NCI-H1048 (cell line): ENCODE measurements at places on chromosomes 11 and 22.

GRCh38 chr11:34068111-34068510 is 16.6 kb downstream of the CAPRIN1 start:
- no peak for DNase-seq

DNA sequence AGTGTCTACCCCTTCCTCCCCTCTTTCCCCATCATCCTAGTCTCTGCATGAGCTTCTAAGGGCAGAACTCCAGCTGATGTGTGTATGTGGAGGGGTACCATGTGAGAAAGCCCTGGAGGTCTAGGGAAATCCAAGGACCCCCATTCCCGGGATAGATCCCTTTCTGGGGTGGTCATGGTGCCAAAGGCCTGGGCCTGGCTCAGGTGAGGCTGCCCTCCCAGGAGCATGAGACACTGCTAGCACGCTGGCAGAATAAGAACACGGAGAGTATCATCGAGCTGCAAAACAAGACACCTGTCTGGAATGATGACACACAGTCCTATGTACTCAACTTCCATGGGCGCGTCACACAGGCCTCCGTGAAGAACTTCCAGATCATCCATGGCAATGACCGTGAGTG is 19.6 kb downstream of the TUB start:
- no peak for DNase-seq

DNA sequence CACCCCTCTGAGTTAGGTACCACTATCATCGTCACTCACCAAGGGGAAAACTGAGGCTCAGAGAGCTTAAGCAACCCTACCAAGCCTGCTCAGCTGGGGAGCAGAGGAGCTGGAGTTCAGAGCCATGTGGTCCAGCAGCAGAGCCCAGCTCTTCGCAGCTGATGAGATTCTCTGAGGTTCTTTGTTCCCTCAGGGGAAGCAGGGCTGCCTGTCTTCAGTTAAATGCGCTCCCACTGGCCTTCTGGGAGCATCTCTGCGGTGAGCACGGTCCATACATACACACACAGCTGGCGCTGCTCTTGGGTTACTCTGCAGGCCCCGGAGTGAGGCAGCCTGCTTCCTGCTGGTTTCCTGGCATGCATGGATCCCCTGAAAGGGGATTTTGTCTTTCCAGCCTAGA is 5.2 kb upstream of the PTGDR2 start:
- DNase-seq: no peak

GRCh38 chr22:35600476-35600875 is 16.7 kb downstream of the MB start:
- DNase-seq: no peak

DNA sequence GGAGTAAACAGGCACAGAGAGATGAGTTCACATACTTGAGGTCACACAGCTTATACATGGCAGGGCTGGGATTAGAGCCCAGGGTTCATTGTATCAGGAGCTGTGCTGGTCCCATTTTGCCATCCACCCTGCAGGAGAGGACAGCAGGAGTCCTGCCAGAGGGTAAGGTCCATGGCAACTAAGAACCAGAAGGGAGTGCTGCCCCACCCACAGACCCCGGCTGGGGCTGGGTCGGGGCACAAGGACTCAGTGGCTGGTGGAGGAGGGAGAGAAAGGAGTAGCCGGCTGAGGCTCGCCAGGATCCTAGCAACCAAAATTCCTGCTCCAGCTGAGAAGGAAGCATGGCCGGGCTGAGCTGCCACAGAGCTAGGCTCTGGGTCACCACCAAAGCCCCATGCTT is 25.9 kb upstream of the TP53I11 start:
- no peak for DNase-seq

DNA sequence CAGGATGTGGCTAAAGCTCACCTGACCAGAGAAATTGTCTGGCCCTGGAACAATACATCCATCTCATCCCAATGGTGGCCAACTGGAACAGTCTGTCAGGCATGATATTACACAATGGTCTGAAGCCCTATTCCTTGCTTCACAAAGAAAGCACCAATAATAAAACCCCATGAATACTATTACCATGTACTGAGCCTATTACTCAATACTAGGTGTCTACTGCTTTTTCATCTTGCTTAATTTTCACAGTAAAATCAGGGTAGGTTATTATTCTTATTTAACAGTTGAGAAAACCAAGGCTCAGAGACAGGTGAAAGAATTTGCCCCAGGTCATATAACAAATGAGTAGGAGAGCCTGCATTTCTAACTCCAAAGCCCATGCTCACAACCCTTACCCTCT is 68.9 kb upstream of the CAPRIN1 start:
- DNase-seq: no peak

GRCh38 chr11:79919350-79919749 is 478.5 kb upstream of the TENM4 start:
- DNase-seq: no peak

- DNase-seq: no peak
These were observed 34.1 kb downstream of the ARAP1 start for GRCh38 chr11:72718101-72718501.

- no peak for DNase-seq
These were observed 36.8 kb downstream of the IL18 start for GRCh38 chr11:112127056-112127455.

DNA sequence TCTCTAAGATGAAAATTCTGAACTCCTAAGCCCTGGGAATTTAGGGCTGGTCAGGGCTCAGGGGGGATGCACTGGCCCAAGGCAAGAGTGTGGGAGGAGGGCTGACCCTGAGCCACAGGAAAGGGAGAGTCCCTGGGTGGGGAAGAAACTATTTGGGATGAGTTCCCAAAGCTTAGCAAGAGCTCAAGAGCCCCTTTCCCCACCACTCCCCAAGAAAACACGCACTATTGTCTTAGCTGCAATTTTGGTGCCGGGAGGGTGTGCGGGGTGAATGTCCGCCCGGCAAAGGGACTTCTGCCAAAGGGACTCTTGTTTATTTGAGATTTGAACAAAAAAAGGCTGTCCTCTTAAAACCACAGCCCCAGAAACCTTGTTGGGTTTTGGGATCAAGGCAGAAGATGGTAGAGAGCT is 37.0 kb downstream of the KIAA1671 start:
- no peak for DNase-seq

DNA sequence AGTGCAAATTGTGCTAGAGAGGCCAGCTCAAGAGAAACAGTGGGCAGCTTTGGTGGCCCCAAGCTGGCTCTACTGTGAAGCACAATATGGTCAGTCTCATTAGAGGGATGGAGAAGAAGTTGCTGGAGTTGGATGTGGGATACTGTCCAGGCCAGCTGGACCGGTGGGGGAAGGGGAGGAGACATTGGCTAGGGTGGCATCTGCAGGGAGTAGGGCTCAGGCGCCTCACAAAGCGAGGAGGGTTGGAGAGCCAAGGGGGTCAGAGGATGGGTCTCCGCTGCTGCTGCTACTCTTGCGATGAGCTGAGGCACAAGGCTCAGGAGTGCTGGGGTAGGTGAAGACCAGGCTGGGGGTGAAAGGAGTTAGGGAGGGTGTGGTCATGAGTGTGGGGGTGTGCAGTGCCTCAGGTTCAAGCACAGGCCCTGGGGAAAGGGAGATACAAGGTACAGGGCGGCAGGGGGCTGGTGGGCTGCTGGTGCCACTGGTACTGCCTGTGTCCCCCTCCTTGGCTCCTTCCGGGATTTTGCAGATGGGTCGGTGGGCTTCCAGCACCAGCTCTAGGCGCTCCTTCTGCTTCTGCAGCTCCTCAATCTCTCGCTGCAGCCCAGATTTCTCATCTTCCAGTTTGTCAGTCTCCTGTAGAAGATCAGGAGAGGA is 2.3 kb downstream of the CCDC85B start:
- no peak for DNase-seq

- DNase-seq: no peak
These were observed 15.6 kb upstream of the GNAZ start for GRCh38 chr22:23054531-23055257.

DNA sequence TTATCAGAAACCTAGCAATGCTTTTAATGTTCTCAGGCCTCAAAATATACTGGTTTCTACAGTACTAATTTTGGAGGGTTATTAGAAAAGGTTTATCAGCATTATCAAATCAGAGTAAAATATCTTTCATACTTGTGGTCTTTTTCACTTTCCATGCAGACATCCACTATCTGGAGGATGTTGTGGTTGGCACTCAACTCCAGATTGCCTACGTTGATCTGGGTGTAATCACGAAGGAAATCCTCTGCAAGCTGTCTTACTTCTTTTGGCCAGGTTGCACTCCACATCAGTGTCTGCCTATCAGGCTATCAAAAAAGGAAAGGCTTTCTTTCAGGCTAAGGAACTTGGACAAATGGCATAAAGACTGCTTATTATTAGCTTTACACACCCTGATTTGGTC is 11.6 kb downstream of the DDX17 start:
- no peak for DNase-seq

GRCh38 chr22:41970601-41971000 is 1.4 kb downstream of the SEPTIN3 start:
- DNase-seq: no peak

GRCh38 chr11:91219535-91219934 is 996.7 kb upstream of the CHORDC1 start:
- DNase-seq: no peak

DNA sequence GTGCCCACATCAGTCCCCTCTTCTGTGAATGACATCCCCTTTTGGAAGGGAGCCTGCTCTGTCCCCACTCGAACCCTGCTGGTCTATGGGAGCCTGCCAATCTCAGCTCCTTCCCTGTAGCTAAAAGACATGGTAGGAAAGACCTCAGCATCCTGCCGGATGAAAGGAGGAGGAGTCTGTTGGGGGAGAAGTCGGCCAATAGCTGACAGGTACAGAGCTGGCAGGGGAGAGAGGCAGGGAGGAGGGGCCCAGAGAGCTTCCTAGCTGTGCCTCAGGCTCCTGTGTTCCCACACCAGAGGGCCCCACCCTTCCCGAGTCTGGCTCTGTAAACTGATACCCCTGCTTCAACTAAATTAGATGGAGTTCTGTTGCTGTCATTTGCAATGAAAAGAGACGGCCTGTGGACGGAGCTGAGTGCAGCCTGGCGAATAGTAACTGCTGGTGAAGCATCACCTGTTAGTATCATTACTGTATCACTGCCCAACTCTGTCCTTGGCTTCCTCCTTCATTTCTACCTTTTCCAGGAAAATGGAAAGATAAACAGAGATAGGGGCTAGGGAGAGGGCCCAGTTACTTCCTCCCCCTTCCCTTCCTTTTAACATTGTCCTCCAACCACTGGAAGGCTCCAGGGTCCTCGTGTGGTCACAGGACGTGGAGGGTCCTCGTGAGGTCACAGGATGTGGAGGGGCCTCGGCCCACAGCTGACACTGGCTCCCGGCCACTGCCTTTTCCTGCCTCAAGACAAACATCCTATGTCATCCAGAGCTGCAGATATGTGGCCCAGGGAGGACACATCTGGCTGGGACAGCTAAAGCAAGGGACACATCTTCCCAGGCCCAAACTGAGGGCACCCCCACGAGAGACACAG is 15.1 kb downstream of the FXYD6 start:
- DNase-seq: no peak

GRCh38 chr22:33851821-33852384 is 68.4 kb downstream of the LARGE1 start:
- no peak for DNase-seq

GRCh38 chr11:61730240-61730994 is 22.0 kb upstream of the MYRF start:
- DNase-seq: no peak

- DNase-seq: no peak
These were observed 300.5 kb downstream of the MIAT start for GRCh38 chr22:26957897-26958296.

DNA sequence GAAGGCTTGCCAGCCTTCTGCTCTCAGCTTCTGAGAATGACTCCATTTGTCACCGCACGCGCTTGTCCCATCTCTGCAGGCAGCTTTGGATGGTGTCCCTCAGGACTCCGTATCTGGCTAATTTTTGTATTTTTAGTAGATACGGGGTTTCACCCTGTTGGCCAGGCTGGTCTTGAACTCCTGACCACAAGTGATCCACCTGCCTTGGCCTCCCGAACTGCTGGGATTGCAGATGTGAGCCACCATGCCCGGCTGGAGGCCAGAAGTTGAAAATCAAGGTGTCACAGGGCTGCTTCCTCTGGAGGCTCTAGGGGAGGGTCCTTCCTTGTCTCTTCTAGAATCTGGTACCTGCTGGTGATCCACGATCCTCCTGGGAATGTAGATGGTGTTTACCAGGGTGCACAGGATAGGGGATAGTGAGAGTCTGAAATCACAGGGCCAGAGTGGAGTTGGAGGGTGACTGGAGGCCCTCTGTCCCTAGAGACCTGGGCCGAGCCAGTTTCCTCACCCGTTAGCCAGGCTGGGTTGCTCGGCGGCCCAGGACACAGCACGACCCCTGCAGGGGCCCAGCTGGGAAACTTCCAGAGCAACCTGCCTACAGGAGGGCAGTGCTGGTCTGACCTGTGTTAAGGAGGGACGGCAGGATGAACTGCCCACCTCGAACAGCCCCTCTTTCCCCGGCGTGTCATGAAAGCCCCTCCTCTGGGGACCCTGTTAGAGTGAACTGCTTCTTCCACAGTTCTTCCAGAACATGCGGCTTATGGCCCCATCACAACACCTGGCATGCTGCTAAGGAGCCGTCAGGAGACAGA is 48.9 kb upstream of the SHANK2 start:
- no peak for DNase-seq

- DNase-seq: no peak
These were observed 6.3 kb downstream of the KCNJ1 start for GRCh38 chr11:128860571-128861361.

DNA sequence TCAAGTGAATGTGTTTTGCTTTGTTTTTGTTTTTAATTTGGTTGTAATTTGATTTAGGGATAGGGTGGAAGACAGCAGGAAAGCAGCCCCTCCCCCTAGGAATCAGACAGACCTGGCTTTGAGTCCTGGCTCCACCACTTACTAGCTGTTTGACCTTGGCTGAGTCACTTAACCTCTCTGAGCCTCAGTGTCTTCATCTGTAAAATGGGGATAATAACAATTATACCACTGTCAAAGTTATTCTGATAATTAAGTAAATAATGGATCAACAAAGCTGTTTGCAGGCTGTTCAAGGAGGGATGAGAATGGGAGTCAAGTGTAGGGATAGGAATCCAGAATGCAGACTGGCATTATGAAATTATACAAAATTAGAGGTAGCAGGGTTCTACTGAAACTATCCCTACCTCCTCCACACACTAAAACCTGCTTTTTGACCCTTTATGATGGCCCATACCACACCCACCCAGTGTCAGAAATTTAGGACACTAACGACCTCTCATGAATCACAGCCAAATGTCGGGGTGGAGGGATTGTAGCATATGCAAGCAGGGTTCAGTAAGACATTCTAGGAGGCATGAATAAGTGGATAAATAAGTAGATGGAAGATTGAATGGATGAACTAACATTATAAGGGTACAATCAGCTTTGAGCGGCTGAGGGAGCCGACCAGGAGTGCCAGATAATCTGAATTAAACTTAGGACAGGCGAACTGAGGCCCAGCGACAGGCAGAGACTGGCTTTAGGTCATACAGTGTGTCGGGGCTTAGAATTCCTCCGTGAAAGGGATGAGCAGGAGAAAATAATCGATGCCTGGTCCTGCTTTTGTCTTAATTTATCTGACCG is 974 bp downstream of the ANAPC15 start:
- no peak for DNase-seq
